Central memory CD4-positive, alpha-beta T cell (primary cell): ENCODE measurements at places on chromosomes 7 and 10.

DNA sequence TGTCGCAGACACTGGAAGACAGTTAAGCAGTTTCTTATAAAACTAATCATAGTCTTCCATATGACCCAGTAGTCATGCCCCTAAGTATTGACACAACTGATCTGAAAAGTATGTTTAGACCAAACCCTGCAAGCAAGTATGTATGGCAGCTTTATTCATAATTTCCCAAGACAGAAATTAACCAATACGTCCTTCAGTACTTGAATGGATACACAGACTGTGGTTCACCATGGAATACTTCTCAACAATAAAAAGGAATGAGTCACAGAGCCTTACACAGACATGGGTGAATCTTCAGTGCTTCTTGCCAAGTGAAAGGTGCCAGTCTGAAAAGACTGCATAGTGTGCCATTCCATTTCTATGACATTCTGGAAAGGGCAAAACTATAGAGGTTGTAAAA lies 50.2 kb upstream of the AKR1E2 start:
- no peak for DNase-seq

DNA sequence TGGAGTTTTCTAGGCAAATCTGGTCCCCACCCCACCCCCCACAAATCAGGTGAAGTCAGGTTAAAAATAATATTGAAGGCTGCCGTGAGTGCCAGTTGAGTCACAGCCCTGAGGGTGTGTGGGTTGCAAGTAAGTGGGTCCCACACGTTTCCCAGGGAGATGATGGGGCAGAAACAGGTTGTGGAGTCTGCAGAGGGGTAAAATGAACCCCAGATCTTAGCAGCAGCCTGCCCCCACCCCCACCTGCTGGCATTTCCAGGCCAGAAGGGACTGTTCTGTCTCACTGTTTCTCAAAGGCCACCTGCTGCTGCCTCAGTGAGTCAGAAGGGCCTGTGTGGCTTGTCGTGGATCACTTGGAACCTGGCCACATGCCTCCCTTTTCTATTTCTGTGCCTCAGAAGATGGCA lies 59.8 kb upstream of the SMNDC1 start:
- DNase-seq: no peak

GRCh38 chr10:61752111-61753011 lies 89.6 kb downstream of the CABCOCO1 start:
- no peak for DNase-seq

GRCh38 chr10:83248106-83248631 lies 891.1 kb upstream of the GHITM start:
- no peak for DNase-seq

DNA sequence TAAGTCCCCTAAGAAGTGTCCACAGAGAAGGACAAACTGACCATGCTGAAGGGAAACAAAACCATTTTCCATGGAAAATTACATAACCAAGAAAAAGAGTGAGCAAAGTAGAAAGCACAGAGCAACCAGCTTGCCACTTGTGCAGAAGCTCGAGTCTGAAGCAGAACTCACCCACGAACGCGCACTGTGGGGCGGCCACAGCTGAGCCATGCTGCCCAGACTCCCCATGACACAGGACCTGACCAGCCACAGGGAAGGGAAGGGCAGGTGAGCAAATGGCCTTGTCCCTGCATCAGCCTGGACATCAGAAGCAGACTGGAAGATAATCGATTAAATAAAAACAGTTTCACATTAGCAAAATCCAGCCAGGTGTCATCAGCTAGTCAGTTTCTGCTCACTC lies 95.7 kb downstream of the TCERG1L start:
- no peak for DNase-seq

DNA sequence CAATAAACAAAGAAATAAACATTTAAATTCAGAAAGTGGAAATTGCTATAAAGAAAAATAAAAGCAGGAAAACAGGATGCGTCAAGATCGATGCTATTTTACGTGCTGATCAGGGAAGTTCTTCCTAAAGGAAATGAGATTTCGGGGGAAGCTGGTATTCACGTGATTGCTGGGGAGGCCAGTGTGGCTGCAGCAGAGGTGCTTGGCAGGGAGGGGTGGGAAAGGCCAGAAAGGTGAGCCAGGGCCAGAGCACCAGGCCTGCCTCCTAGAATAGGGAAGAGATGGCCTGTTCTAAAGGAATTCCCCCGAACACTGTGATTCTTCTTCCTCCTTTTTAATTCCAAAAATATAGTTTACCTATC lies 923 bp upstream of the CREB3L2 start:
- DNase-seq: no peak

DNA sequence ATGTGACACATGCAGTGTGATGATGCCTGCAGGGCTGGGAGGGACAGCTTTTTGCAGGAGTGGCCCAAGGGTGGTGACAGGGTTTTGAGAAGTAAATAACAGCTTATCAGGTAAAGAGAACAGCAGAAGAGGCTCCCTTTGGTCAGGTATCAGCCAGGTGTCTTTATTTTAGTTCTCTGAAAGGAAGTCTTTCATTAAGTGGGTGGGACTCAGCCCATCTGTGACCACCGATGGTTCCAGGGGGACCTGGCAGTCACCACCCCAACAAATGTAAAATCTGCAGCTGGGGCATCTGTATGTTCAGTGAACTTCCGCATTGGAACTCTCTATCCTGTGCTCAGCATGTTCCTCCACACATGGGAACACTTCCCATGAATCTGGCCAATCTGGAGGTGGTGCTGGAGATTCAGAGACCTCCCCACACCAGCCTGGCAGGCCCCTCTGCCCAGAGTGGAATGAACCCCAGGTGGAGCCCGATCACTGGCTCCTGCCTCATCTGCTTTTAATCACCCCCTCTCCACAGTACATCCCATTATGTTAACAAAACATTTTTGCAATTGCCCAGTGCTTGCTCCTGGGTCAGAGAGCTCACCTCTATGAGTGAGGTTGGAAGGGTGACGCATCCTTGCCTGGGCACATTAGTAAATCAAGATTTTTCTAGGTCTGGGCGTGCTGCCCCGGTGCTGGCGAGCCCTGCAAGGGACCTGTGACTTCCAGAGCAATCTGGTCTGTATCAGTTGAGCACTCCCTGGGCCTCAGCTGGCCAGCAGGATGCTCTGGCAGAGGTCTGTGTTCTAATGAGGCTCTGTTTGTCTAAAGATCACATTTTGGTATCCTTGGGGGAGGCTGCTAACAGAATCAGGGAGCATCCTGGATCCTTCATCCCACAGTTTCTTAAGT lies 140.4 kb upstream of the GDF10 start:
- no peak for DNase-seq

GRCh38 chr7:5695727-5696345 lies 85.6 kb downstream of the RNF216 start:
- DNase-seq: no peak

DNA sequence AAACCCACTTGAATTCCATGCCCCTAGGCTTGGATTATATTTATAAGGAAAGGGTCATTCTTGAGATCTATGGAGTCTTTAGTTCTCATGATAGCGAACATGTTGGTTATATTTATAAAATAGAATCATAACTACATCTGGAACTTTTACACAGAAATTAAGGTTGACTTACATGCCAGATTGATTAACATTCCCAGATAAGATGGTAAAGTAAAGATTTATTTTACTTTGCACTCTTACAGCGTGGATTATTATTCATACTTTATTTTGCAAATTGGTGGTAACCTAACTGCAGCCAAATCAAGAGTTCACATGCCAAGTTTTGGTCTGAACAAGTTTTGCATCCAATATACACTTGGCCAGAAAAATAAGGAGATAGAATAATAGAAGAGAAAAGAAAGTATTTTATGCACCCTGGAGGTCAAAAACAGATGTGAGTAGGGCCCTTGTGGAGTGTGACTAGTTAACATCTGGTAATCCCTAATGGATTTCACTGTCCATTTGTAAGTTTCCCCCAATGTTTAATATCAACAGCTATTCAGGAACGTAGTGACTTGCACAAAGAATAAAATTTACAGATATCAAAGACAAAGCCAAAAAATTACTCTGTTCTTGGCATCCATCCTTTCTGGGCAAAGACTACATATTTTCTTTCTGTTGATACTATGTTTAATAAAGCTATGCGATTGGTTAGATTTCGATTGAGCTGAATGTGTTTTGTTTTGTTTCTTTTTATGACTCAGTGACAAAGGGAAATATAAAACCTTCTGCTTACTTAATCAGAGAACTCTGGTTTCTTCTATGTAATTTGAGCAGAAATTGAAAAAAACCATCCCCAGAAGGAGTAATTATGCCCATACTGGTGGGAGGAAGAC lies 10.1 kb upstream of the TMEM26 start:
- no peak for DNase-seq

DNA sequence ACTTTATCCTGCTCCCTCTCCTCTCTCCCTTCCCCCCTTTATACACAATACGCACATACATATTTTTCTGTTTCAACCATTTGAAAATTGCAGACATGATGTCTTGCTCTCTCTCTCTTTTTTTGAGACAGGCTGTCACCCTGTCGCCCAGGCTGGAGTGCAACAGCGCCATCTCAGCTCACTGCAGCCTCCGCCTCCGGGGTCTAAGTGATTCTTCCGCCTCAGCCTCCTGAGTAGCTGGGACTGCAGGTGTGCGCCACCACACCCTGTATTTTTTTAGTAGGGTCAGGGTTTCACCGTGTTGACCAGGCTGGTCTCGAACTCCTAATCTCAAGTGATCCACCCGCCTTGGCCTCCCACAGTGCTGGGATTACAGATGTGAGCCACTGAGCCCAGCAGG lies 38.5 kb downstream of the KLHDC10 start:
- no peak for DNase-seq

DNA sequence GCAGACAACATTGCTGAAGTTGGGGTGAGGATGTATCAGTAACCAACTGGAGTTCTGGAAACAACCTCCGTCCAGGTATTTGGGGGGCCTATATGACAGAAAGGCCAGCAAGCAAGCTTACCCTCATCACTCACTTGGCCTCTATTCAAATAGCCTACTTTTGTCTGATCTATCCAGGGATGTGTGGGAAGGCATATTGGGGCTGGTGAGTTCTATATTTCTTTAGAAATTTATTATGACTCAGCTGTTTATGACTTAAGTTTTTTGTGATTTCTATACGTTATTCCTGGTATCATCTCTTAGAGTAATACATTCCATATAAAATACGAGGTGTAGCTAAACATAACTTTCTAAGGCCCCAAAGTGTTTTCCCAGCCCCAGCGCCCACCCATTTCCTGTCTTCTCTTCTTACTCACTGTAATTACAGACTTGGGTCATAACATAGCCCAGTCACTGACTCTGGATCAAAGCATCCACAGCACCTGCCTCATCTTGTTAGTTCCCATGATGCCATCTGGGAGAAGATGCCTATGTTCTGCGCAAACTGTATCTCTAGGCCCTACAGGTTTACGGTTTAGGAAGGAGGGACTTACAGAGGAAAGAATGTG lies 18.1 kb downstream of the GARS1 start:
- no peak for DNase-seq

- DNase-seq: no peak
Observed at GRCh38 chr10:96692427-96692826, 27.9 kb downstream of the PIK3AP1 start.

DNA sequence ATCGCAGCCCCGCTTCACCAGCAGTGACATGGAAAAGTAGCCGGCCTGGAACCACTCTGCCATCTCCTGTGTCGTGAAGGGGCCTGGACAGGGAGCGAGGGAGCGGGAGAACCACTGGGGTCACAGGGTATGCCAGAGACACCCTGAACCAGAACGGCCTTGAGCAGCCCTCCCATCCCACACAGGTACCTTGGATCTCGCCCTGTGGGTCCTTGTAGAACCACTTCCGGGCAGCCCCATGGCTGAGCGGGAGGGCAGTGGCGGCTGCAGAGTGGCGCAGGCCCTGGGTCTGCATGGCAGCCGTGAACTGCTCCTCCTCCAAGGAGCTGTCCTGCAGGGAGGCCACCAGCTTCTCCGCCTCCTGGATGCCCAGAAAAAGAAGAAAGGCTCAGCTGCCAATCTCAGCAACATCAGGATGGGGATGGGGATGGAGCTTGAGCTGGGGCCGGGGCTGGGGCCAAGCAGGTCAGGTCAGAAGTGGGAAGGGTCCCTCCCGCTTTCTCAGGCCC lies 9.5 kb downstream of the GIGYF1 start:
- DNase-seq: no peak

DNA sequence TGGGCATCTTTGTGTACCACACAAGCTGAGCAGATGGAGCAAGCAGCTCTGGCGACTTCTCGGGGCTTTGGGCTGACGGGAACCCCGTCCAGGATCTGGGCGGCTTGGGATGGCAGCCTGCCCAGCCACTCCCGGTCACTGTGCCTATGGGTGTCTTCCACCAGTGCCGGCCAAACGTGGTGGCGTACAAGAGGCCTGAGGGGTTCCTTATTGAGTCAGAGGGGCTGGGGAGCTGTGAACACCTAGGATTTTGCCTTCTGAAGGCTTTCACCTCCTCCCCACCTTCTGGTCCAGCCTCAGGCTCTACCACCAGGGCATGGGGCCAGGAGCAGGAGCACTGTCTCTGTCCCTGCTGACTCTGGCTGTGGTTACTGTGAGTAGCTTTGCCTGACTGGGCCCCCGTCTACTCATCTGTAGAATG lies 71.8 kb upstream of the PPIF start:
- no peak for DNase-seq

- no peak for DNase-seq
Observed at GRCh38 chr7:44961844-44962482, 16.9 kb downstream of the MYO1G start.

DNA sequence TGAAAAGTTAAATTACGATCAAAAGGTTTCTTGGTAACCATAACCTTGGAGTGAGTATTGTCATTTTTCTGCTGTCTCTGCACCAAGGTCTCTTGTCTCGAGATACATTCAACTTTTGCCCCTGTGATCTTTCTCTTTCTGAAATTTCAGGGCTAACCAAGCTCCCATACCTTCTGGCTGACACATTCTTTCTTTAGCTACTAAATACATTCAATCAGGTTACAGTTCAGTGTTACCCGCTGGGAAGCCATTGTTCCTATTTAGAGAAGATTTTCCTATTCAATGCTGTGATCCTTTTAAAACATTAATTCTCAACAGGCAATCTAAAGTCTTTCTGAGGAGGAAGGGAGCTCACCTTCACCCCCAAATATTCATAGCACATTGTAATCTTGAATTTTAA lies 22.9 kb upstream of the DMTF1 start:
- no peak for DNase-seq
